Skeletal muscle cell (primary cell): ENCODE measurements at places on chromosomes 5 and 9.

DNA sequence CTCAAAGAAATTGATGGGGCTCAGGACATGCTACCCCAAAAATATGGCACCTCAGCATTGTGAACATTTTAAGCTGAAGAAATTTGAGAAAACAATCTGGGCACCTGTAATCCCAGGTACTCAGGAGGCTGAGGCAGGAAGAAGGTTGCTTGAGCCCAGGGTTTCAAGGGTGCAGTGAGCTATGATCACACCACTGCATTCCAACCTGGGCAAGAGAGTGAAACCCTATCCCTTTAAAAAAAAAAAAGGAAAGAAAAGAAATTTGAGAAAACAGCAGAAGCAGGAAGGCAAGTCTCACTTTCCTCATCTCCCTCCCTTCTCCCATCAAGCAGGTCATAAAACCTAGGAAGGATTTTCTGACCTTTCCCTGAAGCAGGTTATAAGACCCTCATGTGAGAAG, 23.6 kb downstream of the TPD52L3 start:
- no peak for DNase-seq

- no peak for DNase-seq
Observed at GRCh38 chr9:110669433-110669832, 842 bp downstream of the MUSK start.

GRCh38 chr5:54529565-54529964, 12.0 kb downstream of the SNX18 start:
- DNase-seq = no peak

DNA sequence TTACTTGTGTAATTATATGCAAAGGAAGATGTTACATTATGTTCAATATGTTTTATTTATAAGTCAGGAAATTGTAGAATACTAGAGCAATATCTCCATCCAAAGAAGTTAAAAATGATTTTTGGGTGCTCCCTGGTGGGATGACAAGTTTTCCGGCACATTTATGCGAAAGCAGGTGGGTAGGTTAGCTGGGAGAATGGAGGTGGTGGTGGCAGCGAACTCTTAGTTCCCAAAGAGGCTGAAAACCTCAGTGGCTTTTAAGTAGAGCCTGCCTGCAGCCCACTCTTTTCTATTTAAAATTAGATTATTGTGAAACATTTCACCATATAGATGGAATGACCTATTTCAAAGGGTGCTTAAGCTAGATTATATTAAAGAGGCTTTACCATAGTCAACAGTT, 51.8 kb downstream of the ANKRD33B start:
- DNase-seq = no peak
